Ascending aorta (tissue), 2 donors: ENCODE measurements at places on chromosomes 12 and 14.
A peak's percentile ranks its signal among the peaks of the same experiment; 100 is the strongest.

DNA sequence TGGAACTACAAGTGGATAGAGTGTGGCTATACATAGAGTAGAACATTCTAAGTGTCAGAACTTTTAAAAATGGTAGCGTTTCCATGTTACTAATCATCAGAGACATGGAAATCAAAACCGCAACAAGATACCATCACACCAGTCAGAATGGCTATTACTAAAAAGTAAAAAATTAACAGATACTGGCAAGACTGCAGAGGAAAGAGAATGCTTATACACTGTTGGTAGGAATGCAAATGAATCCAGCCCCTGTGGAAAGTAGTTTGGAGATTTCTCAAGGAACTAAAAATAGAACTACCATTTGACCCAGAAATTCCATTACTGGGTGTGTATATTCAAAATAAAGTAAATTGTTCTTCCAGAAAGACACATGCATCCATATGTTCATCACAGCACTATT lies 518.6 kb downstream of the NELL2 start:
- DNase-seq = no peak

GRCh38 chr12:45217846-45218245 lies 2.0 kb downstream of the ANO6 start:
- no peak for DNase-seq

- no peak for DNase-seq
Observed at GRCh38 chr12:117884161-117884560, 84.6 kb downstream of the KSR2 start.

GRCh38 chr14:75832621-75833297 lies 149.0 kb downstream of the TGFB3 start:
- no peak for DNase-seq

DNA sequence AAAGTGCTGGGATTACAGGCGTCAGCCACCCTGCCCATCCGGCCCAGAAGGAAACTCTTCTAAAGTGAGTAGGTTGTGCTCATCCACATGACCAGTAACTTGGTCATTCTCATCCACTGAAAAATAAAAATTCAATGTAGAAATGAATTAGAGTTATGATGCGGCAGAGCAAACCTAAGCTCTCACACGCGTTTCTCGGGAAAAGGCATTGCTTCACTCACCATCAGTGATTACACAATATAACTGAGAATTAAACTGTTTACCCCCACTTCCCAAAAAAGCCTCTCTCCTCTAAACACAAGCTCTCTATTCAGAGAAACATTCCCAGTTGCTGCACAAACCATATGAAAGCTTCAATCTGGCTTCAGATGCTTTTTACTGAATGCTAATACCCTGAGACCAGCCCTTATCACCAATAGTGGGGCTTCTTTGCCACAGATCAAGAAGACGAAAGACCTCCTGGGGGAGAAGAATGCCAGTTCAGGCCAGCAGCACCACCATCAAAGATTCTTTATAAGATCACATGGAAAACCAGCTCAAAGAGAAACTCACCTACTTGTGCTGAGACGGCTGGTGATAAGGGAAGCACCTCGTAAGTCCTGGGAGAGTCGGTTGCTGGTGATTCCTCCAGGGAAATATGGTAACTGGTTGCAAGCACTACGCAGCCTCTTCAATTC lies 121.5 kb upstream of the SFSWAP start:
- DNase-seq = no peak

DNA sequence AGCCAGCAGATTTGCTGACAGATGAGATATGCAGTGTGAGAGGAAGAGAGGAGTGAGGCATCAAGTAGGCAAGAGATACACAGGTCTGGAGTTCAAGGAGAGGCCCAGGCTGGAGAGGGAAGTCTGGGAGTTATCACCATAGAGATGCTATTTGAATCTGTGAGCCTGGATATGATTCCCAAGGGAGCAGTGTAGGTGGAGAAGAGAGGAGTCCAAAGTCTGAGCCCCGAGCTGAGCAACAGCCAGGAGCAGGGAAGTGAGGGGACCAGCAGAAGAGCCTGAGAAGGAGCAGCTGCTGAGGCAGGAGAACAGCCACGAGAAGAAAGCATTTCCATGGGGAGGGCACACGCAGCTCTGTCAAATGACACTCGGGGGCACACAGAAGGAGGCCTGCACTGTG lies 20.2 kb upstream of the NXPH4 start:
- DNase-seq = no peak

- no peak for DNase-seq
Observed at GRCh38 chr12:113874999-113875561, 91.0 kb downstream of the RBM19 start.

- DNase-seq = no peak
Observed at GRCh38 chr14:86091811-86092210, 561.9 kb downstream of the FLRT2 start.

GRCh38 chr12:47297993-47298392 lies 218.2 kb upstream of the AMIGO2 start:
- DNase-seq = no peak

DNA sequence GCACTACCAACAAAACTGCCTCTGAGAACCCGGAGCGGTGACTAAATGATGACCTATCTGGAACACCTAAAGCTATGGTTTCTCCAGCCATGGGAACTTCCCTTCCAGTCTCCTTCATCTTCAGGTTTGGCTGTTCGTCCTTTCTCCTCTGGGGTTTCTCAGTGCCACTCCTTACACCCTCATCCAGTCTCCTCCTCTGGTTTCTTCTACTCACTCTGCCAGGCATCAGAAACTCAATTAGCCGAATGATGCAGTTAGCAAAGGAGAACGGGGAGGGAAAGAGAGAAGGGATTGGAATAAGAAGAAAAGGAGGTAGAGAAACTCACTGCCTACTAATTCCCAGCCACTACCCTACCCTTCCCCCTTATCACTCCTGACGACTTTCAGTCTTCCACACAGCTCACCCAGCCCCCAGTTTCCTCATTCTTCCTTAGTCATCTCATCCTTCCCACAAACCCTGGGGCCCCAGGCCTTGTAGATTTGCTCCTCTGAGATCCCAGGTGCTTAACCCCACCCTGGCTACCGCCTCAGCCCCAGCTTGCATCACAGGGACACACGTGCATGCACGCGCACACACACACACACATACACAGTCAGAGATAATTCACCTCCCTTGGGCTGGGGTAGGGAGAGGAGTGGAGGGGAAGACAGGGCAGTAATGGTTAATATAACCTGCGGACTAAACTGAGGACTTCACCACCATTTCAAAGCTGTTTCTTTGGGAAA lies 13.0 kb downstream of the FGD6 start:
- DNase-seq = peak; percentile 18

GRCh38 chr12:22121224-22121623 lies 75.2 kb downstream of the CMAS start:
- no peak for DNase-seq

- no peak for DNase-seq
Observed at GRCh38 chr14:51848120-51848519, 12.3 kb upstream of the GNG2 start.

- DNase-seq = no peak
Observed at GRCh38 chr14:69648480-69649451, 37.4 kb downstream of the SUSD6 start.

GRCh38 chr12:127888943-127889719 lies 377.8 kb upstream of the TMEM132C start:
- no peak for DNase-seq

DNA sequence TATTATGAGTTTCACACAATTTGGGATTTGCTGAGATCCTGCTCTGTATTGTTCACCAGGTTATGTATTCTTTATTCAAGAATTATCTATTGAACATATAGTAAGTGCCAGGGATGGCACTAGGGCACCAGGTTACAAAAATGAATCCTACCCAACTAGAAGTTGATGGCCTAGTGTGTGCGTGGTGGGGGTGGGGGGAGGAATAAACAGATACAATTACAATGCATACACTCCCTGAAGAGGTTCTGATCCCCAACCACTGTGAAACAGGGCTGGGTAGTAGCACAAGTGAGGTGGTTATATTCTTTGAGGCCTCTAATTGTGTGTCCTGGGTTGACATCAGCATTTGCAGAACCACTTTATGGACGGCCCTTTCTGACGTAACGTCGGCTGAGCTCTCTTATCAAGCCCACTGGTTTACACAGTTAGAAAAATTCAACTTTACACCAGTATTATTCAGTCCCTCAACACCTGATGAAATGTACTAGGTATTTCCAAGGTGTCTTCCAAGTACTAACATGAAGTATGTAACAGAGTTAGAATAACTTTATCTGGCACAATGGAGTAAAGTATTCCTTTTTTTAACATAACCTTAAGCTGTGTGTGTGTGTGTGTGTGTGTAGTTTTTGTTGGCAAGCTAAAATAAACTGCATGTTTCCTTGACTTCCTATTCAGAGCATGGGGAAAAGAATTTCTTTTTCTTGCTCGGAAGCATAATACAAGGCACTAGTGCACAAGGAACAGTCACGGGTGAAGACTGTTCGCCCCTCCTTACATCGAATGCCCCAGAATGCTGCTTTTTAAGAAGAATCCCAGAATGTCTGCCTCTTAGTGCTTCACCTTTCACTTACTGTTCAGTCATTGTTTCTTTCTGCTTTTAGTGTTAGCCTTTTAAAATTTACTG lies 8.1 kb upstream of the GLRX5 start:
- no peak for DNase-seq

DNA sequence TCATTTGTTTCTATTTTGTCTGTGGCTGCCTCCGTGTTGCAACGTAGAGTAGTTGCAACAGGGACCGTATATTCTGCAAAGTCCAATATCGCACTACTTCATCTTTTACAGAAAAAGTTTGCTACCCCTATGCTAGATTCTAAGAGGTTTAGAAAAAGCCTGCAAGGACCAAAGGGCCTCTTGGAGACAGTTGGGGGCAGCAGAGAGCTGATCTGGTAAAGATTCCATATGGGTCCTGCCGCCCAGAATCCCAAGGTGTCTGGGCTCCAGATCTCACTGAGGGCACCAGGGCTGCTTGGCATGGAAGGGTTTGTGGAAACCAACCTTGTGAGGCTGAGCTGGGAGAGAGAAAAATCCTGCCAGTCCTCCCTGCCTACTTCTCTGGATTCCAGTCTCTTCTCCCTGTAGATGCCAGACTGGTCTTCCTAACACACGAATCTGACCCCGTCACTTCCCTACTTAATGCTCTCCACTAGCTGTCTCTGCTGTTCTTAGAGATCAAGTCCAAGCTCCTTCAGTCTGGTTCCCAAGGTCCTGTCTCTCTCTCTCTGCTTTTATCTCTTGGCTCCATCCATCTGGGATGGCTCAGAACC lies 74.6 kb downstream of the GLRX5 start:
- no peak for DNase-seq

- no peak for DNase-seq
Observed at GRCh38 chr14:106610691-106611090, 1084.3 kb downstream of the TMEM121 start.

DNA sequence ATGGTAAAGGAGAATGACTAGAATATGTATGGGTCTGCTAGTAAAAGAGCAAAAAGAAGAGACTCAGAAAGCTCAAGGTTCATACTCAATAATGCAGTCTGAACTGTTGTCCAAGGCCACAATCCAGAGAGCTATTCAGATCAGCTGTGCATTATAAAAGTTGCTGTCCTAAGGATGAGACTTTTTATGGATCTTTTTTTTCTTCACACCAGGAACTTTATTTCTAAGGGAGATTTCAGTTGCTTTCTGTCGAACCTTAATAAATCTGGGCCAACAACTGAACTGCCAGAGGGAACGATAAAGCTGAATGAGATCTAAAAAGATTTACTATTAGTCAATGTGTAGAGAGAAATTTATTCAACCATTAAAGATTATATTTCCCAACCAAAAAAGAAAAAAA lies 948.3 kb upstream of the NOVA1 start:
- DNase-seq = no peak

DNA sequence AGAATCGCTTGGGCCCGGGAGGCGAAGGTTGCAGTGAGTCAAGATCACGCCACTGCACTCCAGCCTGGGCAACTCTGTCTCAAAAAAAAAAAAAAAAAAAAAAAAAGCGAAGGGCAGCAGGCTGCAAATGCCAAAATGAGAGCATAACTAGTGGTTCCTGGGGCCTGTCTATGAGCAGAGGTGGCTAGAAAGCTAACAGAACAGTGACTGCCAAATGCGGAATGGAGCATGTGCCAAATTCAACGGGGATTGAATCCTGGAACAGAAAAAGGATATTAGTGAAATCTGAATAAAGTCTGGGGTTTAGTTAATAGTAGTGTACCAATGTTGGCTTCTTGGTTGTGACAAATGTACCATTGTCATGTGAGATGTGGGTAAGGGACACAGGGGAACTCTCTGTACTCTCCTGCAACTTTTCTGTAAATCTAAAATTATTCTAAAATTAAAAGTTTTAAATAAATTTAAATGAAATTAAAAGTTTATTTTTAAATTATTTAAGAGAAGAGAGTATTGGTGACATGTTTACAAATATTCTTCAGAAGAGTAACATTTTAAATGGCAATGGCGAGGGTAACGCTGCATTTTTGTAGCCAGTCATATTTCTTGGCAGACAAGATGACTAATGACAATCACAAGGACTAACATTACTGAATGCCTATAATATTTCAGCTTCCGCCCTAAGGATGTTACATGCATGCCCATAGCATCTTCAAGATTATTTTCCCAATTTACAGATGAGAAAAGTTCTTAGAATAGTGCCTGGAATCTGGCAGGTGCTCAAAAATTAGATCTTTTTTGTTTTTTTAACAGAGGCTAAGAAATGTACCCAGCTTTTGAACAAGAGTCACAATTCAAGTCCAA lies 28.9 kb upstream of the NUDT4 start:
- DNase-seq = peak; percentile 68

DNA sequence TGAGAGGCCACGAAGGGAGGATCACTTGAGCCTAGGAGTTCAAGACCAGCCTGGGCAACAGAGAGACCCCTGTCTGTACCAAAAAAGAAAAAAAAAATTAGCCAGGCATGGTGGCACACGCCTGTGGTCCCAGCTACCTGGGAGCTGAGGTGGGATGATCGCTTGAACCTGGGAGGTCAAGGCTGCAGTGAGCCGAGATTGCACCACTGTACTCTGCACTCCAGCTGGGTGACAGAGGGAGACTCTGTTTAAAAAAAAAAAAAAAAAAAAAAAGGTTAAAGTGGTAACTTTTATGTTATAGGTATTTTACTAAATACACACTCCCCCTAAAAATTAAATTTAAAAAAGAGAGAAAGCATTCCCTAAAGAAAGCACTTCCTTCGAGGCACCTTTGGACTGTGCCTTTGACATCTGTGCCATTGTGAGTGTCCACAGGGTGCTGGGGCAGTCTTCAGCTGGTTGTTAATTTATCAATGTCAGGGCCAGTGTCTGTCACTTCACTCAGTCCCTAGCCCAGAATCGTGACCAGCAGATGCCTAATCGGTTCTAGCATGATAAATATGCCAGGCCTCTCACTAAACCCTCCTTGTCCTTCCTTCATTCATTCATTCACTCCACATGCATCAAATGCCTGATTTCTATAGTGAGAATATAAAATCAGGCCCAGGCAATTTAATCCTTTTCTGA lies 63.1 kb downstream of the B4GALNT3 start:
- DNase-seq = no peak

DNA sequence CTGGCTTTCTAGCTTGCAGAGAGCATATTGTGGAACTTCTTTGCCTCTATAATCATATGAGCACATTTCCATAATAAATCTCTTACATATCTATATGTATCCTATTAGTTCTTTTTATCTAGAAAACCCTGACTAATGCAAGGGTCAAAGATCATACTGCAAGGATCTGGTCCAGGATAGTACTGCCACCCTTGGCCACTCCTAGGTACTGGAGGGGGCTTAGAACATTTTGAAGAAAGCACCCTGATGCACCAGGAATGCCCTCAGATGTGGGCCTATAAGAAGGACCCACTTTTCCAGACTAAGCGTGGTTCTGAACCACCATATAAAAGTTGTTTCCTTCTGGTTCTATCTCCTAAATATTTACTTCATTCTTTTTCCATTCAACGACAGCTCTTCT lies 14.6 kb downstream of the ATXN7L3B start:
- DNase-seq = no peak

GRCh38 chr14:99481745-99482099 lies 513 bp downstream of the CCNK start:
- no peak for DNase-seq

- no peak for DNase-seq
Observed at GRCh38 chr12:120417917-120418580, 19.9 kb upstream of the COX6A1 start.
